ENCODE measurements at places on chromosomes 1 and 21.

DNA sequence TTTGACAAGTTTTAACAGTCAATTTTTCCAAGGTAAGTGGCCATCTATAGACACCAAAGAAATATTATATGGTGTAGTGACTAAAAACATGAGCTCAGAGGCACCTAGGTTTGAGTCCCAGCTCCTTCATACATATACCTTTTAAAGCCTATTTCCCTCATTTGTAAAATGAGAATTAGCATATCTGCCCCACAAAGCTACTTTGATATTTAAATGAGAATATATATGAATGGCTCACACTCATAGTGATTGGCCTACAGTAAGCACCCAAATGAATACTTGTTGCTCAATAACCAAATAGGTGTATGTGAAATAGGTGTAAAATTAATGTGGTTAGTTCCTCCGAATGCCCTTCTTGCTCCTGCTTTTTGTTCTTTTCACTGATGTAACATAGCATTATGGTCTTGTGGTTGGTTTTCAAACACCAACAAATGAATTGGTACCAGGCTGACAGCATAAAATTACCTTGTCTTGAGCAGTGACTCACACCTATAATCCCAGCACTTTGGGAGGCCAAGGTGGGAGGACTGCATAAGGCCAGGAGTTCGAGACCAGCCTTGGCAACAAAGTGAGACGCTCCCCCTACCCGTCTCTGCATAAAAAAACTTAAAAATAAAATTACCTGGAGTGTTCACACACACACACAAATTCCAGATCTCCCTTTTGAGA, 25.3 kb downstream of the CNIH4 start:
- DNase-seq = no peak

- peak; percentile 36 for DNase-seq
These were observed 553.6 kb downstream of the NUF2 start for GRCh38 chr1:163875200-163875926.

GRCh38 chr1:36530261-36530660, 47.5 kb upstream of the CSF3R start:
- no peak for DNase-seq

- no peak for DNase-seq
These were observed 1.3 kb downstream of the FYB2 start for GRCh38 chr1:56817716-56818463.

DNA sequence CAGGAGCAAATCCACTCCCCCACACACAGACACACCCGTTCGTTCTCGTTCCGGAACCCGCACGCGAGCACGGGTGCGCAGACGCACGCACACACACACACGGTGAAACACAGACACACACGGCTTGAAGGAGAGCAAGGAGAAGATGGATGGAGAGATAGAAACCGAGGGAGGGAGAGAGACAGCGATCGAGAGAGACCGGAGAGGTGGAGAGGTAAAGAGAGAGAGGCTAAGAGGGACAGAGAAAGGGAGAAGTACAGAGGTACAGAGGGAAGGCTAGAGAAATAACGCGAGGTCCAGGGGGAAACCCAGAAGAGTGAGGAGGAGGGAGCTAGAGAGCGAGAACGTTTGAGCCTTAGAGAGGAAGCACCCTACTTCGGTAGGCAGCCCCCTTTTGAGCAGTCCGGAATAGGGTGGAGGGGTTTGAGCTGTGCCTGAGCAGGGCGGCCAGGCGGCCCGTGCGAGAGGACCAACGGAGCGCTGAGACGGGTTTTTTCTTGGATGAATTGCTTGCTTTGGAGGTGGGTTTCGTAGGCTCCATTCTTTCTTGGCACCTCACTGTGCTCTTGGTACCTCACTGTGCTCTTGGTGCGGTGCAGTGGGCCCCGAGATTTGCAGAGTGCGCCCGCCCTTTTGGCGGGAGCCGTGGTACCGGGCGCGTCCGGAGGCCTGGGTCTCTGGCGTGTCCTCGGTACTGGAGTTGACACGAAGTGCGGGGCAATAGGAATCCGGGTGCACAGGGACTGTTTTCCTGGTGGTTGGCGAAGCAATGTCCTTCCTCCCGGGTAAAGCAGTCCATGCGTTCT, 88.4 kb upstream of the RHOU start:
- DNase-seq = peak; percentile 32

GRCh38 chr21:31213787-31214186, 130.3 kb downstream of the TIAM1 start:
- no peak for DNase-seq

- no peak for DNase-seq
These were observed 105.0 kb downstream of the FNBP1L start for GRCh38 chr1:93552741-93553455.

- no peak for DNase-seq
These were observed 48.3 kb downstream of the DDR2 start for GRCh38 chr1:162680419-162681121.

DNA sequence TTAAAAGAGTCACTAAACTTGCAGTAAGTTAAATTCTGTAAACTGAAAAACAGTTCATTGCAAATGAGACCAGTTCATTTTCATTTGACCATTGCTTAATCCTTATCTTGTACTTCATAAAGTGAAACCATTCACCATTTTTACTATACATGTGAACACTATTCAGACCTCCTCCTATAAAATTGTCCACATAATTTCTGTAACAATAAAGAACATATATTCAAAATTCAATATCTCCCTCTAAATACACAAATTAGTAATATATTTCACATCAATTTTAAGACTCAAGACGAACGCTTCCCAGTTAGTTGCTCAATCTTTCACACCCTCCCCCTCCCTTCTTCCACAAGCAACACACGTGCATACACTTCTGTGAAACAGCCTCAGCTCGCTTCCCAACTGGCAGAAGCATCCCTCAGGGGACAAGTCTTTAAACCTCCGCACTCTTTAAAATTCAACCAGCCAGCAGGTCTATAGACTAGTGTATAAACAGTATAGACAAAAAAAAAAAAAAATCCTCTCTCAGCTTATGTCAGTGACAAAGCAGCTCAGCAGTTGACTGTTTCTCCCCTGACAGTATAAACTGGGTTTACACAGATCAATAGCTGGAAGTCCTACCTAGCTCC, 99.6 kb downstream of the DENND1B start:
- DNase-seq = peak; percentile 32

DNA sequence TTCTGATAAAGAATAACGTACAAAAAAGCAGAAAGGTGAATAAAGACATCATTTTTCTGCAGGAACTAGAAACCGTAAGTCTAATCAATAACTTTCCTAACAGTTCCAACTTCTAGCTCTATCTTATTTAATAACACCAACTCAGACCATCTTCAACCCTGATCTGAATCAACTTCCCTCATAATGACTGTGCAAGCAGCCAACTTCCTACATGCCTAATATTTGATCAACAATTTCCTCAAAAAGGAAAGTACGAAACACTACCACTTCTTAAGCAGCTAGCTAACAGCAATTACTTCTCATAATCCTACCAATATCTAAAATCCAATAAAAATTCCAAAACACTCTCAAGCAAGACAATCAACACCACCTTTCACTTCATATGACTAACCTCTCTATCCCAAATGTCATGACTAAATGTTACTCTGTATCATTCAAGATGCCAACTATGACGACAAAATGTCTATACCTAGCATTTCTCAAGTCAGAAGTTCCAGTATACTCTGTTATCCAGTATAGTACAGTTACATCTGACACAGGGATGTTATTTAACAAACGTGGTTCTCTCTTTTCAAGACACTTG, 1.7 kb downstream of the COP1 start:
- DNase-seq = no peak

- no peak for DNase-seq
These were observed 239.6 kb upstream of the DUSP10 start for GRCh38 chr1:221981461-221981860.

GRCh38 chr1:212214325-212214724, 70.9 kb upstream of the PPP2R5A start:
- no peak for DNase-seq

GRCh38 chr1:108556066-108556465, 3.8 kb upstream of the EEIG2 start:
- DNase-seq = no peak

DNA sequence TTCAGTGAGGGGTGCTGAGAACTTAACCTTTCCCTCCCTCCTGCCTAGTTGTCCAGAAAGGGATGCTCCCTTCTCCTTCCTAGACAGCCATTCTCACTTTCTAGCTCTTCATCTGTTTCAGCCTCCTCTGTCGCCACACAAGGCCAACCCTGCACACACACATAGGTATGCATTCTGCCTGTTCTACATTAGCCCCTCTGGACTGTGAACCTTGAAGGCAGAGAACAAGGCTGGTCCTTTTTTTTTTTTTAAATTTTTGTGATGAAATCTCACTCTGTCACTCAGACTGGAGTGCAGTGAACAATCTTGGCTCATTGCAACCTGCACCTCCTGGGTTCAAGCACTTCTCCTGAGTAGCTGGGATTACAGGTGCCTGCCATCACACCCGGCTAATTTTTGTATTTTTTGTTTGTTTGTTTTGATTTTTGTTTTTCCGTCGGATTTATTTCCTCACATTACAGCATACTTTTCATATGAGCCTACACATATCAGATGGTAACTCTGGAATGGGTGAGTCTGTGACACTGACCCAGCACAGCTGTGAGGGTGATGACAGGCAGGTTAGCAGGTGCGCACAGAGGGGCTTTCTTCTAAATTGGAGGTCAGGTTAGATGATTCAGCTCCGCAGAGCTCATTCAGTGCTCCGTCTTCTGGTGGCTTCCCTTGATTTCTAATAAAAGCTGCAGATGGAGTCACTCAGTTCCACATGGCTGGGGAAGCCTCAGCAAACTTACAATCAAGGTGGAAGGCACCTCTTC, 4.9 kb upstream of the AKR1A1 start:
- no peak for DNase-seq

GRCh38 chr21:45834821-45835293, 146.7 kb upstream of the COL6A1 start:
- DNase-seq = no peak

DNA sequence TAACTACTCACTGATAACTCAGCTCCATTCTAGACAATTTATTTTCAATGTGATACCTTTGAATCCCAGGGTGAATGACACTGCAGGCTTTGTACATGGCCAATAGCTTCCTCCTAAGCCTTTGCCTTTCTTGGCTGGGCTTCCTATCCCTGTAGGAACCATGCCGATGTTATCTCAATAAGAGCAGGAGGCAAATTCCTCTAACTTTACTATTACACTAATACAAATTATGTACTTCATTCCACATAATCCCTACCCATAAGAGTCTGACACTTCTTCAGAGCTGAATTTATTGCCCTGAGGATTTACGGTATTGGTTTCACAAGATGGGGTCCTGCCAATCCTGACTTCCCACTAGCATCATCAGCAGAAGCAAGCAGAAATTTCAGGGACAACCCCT, 14.0 kb downstream of the TGFBR3 start:
- DNase-seq = no peak

GRCh38 chr1:18907021-18907916, 4.9 kb upstream of the ALDH4A1 start:
- peak; percentile 22 for DNase-seq

- no peak for DNase-seq
These were observed 12.8 kb downstream of the S100A7 start for GRCh38 chr1:153447498-153448170.

DNA sequence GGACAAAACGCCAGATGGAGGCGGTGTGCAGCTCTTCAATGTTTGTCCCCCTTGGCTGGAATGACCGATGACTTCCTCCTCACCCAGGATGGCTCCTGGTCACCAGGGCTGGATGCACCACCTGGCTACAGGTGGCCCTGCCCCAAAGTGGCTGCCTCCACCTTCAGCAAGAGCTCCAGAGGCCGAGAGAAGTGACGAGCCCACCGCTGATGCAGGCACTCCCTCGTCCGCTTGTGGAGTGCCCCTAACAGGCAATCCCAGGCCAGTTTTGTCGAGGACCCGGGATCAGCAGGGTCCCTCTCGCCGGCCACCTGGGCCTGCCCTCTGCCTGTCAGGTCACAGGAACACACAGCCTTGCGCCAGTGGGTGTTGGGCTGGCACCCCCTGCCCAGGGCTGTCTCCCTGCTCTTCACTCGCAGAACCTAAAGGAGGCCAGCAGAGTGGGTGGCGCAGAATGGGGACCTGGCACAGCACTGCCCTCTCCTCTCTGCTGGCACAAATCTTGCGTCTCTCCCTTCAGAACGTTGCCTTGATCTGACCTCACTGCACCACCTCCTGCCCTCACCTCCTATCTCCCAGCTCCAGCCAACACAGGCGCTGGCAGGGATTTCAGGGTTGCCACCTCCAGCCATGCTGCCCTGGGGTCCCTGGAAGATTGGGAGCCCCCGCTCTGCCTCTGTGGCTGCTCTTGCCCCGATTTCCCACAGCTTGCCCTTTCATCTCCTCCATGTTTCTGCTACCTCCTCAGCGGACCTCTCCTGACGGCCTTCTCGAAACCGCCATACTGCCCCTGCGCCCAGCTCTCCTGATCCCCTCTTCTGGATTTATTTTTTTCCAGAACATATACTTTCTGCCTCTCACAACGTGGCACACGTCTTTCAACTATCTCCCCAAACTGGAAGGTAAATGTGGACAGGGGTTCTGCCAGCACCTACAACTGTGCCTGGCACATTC, 38.6 kb downstream of the SLC45A1 start:
- no peak for DNase-seq

DNA sequence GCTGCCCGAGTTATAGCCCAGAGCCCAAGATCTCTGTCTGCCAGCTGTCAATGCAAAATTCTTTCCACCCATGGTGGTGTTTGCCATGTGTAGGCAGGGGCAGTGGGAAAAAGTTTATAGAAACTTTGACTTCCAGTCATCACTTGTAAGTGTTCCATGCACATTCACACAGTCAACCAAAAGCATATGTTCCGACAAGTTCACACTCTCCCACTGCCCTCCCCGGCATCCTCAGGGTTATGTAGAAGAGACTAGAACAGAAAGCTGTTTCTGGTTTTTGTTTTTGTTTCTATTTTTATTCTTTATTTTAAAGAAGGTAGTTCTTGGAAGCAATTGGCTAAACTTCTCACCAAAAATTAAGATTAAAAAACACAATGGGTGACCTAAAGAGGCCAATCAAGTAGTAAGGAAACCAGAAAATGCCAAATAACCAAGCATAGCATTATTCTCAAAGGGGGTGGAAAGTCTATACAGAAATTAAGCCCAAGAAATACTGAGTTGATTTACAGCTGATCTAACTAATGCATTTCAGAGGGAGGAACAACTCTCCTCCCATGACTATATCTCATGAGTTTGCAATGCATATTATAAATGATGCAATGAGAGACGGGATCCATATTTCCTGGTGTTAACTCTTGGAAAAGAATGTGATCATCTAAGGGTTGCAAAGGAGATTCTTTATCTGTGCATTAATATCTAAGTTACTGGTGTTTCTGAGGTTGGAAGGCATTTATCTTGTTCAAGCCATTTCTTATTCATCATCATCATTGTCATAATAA, 91.5 kb upstream of the ETS2 start:
- DNase-seq = no peak

GRCh38 chr1:118262865-118263264, 77.8 kb upstream of the SPAG17 start:
- no peak for DNase-seq

- no peak for DNase-seq
These were observed 88.2 kb upstream of the PALMD start for GRCh38 chr1:99557546-99558202.

DNA sequence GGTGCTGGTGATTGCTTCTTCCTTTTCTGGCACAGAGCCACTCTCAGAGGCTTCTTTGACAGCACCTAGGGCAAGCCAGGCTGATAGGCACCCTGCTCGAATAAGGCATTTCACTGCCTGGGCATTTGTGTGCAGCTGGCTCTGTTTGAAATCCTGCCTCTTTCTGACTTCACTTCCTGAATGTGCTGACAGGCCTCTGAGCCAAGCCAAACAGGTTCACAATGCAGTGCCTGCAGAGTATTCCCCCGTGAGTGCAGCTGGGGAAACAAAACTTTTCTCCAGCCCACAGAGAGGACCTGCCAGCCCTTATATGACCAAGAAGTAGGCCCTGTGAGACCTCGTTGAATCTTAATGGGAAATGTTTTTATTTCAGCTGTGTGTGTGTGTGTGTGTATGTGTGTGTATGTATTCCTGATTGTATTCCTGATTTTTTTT, 10.4 kb downstream of the JUN start:
- DNase-seq = peak; percentile 88

Data from NCI-H2081 (cell line).